ENCODE measurements at places on chromosomes 12 and 14.

- DNase-seq, result no peak
Observed at GRCh38 chr12:29053567-29053966, 95.5 kb upstream of the FAR2 start.

- peak; percentile 33 for DNase-seq
Observed at GRCh38 chr14:63205044-63205575, 867 bp downstream of the RHOJ start.

DNA sequence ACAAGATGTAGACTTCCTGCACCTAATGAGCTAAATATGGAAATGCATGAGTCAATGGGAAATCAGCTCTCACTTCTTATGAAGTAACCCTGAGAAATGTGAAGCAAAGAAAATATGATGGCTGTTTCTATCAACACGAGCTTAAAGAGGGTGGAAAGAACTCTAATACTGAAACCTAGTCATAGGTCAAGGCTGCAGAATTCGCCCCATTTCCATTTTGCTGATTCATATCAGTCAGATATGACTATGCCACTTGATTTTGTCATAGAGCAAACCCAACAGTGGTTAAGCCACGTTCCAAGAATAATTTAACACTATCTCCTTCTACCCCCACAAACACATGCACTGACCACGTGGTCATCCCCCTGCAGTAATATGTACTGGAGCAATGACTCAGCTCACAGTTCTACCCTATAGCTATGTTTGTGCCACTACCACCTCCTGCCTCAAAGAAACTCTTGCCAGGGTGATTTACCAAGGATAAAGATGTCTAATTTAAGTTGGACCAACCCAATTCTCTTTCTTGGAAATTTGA lies 157.5 kb downstream of the TMTC3 start:
- DNase-seq, result peak; percentile 7

DNA sequence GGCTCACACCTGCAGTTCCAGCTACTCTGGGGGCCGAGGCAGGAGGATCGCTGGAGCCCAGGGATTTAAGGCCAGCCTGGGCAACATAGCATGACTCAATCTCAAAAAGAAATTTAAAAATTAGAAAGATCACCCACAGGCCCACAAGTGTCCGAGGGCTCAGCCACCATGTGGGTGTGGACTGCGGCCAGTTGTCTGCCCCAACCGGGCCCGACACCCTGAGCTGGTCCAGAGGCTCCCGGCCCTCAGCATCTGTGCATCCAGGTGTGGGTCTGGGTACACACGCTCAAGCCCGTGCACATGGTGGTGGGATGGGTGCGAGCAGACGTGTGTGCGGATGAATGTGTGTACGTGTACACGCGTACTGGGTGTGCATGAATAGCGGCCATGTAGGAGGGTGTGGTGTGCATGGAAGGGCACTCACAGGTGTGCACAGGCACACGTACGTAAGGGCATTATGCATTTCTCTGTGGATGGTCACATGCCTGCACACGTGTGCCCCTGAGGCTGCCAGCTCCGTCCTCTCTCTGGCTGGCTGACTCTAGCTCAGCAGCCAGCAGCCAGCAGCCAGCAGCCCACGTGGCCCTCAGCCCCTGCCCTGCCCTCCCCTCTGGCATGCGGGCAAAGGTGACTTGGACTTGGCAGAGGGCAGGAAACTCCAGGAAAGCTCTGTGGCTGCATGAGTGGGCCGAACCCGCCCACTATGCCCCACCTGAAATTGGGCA lies 23.3 kb upstream of the NUDT14 start:
- no peak for DNase-seq

GRCh38 chr14:104462651-104463630 lies 116.6 kb upstream of the C14orf180 start:
- DNase-seq, result no peak

DNA sequence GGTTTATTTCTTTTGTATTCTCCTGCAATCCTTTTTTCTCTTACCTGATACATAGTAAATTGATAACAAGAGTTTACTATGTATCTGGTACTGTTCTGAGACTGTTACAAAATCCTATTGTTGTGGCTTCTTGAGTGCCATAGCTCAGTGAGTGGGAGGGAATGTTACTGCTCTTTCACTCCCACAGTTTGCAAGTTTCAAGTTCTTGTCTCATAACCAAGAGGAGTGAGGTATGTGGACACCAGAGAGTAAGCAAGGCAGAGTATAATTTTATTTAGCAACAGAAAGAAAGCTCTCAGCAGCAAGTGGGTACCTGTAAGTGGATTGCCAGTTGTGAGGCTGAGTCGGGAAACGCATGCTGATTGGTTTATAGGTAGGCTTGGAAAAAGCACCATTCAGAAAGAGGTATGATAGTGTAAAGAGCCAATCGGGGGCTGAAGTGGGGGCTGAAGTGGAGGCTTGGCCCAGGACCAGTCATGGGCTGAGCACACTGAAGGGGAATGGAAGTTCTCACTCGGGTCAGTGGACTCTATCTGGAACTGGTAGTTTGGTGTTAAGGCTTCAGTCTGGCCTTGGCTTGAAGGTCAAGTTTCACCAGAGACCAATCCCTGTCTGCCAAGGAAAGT lies 850.8 kb downstream of the TMTC2 start:
- no peak for DNase-seq

- peak; percentile 89 for DNase-seq
Observed at GRCh38 chr12:88580051-88580871, at the start of gene KITLG. KITLG (minus strand) TSS chr12:88580471; CDS start chr12:88580278, 193 bp downstream.

GRCh38 chr12:111170543-111170942 lies 198.4 kb downstream of the PHETA1 start:
- peak; percentile 42 for DNase-seq

GRCh38 chr14:95025941-95026340 lies 131.4 kb downstream of the DICER1 start:
- no peak for DNase-seq

DNA sequence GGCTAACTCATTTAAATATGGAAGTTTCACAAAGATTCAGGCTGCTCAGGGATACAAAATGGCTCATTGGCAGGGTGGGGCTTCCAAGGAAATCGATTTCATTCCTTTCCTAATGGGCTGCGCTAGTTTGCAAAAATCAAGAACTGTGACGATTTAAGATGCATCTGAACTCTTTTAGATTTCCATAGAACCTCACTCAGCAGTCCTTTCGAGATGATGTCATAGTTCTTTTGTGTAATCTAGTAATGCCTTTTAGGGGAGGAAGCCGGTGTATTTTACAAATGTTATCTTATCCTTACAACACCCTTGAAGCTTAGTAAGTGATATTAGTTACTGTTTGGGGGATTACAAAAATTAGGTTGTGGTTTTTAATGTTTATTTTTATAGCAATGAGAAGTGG lies 239.8 kb downstream of the RGS6 start:
- DNase-seq, result no peak

- no peak for DNase-seq
Observed at GRCh38 chr12:132617822-132618682, 524 bp upstream of the P2RX2 start.

DNA sequence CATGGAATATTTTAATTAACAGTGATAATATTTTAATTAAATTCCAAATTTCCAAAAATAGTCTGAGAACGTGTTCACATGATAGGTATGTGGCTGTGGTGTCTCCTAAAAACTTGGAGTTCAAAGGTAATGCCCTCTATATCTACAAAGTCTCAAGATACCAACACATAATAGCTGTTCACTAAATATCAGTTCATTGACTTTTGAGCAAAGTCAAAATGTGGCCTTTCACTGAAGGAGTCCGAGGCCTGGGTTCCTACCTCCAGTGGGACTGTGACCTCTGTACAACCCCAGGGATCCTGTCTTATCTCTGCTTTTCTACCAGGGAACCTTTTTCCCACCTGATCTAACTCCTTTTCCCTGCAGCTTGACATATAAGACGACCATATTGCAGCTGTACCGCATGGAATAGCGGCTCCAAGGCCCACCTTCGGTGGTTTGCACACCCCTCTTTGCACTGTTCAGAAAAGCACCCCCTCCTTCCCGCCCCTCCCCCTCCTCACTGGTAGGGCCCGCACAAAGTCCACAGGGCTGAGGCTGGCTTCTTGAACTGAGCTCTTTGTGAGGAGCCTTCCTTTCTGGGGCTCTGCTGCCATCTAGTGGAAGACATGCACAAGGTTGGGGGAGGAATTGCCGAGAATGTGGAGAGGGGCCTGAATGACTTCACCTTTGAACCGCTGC lies 3.1 kb downstream of the CCND2 start:
- peak; percentile 98 for DNase-seq

DNA sequence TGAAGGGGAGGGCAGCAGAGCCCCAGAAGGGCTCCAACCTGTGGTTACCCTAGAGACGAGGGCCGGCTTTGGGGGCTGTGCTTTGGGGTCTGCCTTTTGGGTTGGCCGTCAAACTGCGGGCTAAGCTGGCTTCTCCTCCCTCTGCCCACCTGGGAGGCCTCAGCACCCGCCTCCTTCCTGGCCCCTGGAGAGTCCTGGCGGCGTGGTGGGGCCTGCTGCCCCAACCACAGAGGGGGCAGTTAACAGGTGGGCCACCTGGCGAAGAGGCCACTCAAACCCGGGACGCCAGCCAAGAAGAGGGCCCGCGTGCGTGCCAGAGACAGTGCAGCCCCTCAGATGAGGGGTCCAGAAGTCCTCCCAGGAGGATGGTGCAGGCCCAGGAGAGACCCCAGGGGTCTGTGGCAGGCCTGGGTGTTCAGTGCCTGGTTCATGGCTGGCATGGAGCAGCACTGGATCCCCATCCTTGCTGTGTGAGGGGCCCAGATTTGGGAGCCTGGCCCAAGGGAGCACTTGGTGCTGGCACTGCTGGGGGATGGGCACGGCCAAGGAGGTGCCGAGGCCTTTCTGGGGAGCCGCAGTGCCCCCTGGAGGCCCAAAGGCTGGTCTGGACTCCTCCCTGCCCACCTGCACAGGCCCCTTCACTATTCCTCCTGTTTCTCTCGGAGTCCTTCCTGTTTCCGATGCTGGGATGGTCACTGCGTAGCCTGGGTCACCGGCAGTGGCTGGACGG lies 48.8 kb downstream of the LRCOL1 start:
- no peak for DNase-seq

DNA sequence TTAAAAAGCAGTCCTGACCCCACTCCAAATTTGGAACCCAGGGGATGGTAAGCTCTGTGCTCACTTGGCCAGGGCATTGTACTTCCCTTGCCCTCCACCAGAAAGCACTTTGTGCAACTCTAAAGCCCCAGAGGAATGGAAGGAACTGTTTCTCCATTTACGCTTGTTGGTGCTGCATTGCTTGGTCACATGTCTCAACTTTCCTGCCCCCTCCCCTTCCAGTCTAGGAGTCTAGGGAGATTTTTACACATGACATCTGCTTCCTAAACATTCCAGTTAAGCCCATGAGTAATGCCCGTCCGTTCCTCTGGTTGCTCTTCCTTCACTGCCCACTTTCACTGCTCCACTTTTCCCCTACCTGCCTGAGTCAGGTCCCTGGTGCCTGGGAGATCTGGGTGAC lies 92.6 kb upstream of the MAP1LC3B2 start:
- peak; percentile 63 for DNase-seq

GRCh38 chr12:106274575-106275121 lies 26.8 kb upstream of the CKAP4 start:
- no peak for DNase-seq

GRCh38 chr14:68873376-68873775 lies 80.5 kb upstream of the ZFP36L1 start:
- no peak for DNase-seq

- DNase-seq, result peak; percentile 71
Observed at GRCh38 chr12:19779395-19780056, 340.2 kb downstream of the AEBP2 start.

- DNase-seq, result no peak
Observed at GRCh38 chr12:93727911-93728310, 50.7 kb downstream of the CRADD start.

GRCh38 chr14:78075555-78076277 lies 94.5 kb upstream of the NRXN3 start:
- DNase-seq, result no peak

DNA sequence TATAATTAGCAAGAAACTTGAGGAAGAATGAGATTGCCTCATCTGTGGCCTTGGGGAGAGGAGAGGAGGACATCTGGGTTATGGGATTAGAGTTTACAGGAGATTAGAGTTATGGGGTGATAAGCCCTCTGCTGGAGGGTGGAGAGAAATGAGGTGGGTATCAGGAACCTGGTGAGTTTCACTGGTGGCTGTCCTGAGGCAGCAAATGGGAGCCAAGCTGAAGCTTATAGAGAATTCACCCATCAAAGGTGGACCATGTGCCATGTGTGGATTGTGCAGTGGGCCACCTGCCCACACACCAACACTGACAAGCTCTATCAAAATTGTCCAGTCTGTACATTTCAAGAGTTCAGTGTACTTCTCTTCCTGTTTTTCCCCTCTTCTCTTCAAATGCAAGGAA lies 135.3 kb downstream of the AEBP2 start:
- DNase-seq, result no peak

All from umbilical cord (tissue), 2 donors.